ENCODE measurements at places on chromosomes 7 and 10. TPM values are rescaled to one million over a fixed set of nuclear protein-coding genes. Genes with fewer than 3 reads are reported as not detected.

- no peak for DNase-seq
Observed at GRCh38 chr7:90749262-90749661, 153.1 kb downstream of the CDK14 start.

DNA sequence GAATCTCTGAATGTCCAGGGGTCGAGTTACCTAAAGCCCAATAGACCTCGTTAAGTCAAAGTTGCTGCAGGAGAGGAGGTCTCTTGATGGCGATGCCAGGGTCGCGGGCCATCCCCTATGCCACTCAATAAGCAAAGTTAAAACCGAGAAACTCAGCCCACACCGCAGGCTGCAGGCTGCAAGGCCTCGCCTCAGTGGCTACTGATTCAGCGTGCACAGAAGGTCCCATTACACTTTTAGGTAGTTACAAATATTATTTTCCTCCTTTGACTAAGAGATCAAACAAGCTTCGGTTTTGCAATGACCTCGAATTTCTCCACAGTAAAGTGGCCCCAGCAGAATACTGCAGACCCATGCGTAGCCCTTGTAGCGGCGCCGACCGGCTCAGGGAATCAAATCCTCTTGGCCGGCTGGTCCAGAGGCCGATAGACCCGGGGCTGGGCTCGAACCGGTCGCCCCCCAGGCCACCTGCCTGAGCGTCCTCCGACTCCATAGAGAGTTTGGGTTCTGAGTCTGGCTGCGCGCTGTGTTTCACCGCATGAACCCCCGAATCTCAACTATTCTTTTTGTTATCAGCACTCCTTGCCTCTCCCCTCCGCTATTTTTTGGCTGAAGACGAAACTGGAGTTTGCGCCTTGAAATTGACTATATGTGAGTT lies 2.3 kb downstream of the C1QL3 start:
- no peak for DNase-seq

DNA sequence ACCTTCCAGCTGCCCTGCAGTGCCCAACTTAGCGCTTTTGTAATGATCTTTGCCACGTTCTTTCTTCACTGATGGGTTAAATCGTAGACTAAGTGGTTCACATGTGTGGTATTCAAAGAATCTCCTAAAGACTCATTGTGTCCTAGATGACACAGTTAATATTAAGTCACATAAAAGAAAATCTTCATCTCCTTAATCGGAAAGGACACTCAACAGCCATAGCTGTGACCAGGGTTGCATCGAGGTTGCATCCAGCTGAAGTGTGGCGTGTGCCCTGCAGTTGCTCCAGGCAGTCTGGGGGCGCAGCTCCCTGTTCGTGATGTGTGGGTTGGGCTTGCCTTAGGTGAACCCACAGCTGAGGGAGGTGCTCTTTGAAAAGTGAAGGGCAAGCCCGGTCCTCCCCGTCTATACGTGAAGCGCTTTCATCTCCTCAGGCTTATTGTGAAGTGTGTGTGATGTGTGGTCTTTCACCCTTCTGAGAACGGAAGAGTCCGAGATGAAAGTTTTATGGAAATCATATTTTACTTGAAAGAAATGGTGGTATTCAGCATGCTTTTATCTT lies 122.7 kb downstream of the TRRAP start:
- no peak for DNase-seq

DNA sequence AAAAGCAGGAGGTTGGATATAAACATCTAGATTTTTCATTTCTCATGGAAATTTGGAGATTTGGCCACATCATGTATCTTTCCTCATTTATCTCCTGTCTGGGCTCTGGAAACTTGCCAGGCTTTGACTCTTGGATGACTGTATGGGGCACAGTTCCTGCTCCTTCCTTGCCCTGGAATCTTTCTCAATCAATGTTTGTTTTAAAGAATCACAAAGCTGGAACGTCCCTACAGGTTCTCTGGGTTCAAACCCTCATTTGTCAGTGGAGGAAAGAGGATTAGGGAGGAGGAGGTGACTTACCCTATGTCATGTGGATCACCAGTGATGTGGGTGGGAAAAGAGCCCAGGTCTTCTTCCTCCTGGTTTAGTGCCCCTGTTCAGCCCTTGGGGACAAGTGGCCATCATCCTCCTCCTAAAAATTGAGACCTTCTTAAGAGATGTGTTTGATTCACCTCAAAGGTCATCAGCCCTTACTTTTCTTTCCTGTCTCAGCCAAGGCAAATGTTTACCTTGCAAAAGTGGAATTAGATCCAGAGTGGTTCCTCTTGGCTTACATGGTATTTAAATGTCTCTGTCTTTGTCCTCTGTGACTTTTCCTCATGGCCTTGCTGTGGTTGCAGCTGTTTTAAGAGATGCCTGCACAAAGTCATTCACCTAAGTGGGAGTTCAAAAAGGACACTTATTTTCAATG lies 38.8 kb upstream of the PDZD8 start:
- no peak for DNase-seq

DNA sequence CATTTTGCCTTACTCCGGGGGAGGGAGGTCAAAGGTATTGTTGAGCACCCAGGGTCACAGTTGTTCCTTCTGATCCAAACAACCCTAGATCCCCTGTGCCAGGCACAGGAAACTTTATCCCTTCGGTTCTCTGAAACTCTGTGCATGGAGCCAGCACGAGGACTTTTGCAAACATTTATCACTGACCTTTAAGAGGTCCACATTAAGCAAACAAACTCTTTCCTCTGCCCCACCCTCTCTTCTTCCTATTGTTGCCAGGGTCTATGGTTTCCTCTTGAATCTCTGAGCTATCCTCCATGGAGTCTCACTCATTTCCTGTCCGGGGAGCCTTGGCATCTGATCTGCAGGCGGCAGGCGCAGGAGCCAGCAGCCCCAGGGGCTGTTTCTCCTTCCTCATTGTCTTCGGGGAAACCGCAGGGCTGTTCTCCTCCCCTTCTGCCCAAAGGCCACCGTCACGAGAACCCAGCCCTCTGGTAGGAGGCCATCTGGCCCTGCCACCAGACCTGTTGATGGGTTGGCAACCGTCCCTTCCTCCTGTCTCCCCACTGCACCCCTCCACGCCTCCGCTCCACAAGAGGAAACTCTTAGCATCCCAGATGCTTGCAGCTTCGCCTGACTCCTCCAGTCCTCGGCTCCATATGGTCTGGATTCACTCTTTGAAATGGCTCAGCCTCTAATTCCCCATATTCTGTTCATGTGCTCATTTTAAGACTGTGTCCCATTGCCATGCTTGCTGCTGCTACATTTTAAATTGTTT lies 327.3 kb upstream of the NRP1 start:
- peak; percentile 58 for DNase-seq

- DNase-seq, result no peak
Observed at GRCh38 chr7:78852951-78853350, 600.5 kb downstream of the MAGI2 start.

DNA sequence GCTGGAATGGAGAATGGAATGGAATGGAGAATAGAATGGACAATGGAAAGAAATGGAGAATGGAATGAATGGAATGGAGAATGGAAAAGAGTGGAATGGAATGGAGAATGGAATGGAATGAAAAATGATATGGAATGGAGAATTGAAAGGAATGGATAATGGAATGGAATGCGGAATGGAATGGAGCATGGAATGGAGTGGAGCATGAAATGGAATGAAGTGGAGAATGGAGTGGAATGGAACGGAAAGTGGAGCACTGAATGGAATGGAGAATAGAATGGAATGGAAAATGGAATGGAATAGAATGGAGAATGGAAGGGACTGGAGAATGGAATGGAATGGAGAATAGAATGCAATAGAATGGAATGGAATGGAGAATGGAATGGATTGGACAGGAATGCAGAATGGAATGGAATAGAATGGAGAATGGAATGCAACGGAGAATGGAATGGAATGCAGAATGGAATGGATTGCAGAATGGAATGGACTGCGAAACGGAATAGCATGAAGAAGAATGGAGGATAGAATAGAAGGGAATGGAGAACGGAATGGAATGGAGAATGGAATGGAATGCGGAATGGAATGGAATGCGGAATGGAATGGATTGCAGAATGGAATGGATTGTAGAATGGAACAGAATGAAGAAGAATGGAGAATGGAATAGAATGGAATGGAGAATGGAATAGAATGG lies 89.4 kb downstream of the NSUN6 start:
- no peak for DNase-seq

GRCh38 chr10:80829151-80829550 lies 291.4 kb downstream of the SH2D4B start:
- no peak for DNase-seq

DNA sequence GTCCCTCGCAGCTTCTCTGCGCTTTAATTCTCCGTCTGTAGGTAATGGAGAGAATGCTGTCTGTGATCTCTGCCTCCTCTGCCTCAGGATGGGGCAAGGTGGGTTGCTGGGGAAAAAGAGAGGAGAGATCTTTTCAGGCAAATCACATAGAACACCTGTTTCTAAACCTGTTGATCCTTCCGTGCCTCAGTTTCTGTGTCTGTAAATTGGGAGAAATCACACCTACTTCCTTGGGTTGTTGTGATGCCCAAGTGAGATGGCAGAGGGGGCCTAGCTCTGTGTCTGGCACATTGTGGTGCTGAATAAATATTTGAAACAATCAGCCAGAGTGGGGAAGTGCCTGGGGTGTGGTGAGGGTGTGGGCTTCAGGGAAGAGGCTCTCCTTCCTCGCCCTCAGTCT lies 28.8 kb downstream of the KAZALD1 start:
- no peak for DNase-seq

DNA sequence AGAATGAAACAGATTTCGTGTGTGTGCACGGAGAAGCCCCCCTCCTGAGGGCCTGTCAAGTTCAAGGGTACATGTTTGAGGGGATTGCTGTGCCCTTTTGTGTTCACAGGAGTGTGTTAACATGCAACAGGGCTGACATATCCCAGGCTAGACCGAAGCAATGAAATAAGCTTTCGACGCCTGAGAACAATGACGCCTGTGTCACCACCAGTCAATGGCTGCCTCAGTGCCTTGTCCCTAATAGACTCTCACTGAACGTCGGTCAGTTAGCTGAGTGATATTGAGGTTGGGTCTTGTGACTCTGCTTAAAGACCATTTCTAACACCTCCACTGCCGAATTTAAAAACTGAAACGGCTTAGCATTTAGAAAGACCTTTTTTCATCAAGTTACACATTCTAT lies 175.2 kb upstream of the TCF7L2 start:
- DNase-seq, result no peak

GRCh38 chr7:2722591-2722990 lies 34.6 kb downstream of the AMZ1 start:
- no peak for DNase-seq

DNA sequence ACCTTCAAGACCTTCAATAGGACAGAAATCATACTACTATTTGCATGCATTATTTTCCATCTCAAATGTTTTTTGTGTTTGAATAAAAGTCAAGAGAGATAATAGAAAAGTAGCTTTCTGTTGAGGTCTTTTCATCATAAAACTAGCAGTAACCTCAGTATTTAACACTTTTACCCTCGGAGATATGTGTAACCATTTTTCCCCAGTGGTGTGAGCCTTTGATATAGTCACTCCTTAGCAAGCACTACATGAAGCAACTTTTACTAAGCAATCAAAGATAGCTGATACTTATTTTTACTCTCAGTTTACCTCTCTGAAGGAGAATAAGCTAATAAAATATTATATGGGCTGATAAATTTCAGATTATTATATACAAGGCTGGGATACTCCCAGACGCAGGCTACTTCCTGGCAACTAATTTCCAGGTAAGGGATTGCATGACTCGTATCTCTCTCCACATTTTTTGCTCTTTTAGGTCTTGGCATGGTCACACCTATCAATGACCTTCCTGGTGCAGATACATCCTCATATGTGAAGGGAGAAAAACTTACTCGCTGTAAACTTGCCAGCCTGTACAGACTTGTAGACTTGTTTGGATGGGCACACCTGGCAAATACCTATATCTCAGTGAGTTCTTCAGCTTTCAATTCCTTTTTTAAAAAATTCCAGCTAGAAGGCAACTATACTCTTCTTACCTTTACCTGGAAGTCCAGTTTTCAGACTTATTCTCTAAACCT lies 91.5 kb upstream of the MXI1 start:
- DNase-seq, result peak; percentile 11

- no peak for DNase-seq
Observed at GRCh38 chr10:83252169-83252568, 887.1 kb upstream of the GHITM start.

DNA sequence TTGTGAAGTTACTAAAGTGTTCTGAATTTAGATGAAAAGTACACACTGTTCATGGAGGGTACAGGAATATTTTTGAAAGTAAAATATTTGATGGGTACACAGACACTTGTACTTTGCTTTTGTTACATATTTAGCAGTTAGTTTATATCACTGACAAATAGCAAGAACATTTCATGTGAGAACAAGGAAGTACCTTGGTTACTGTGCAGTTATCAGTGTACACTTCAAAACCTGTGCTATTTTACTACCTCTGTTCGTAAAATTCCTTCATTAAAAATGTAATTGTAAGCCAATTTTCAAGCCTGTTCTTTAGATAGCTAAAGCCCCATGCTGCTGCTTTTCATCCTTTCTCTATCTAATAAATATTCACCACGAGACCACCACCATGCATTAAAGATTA lies 39.8 kb upstream of the WASL start:
- DNase-seq, result no peak

DNA sequence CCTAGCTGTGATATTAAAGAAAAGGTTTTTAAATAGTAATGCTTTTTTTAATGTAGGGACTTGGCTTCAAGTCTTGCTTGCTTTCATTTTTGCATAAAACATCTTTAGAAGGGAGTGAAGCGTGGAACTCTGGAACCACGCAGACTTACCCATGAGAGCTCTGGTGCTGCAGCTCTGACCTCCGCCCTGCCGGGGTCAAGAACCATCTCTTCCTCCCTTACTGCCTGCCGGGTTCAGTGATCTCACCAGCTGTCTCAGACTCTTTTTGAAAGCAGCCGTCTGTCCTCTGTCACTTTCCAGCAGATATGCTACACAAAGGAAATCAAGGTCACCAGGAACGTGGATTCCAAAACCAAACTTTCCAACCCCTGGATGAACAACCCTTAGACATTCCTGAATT lies 353.8 kb downstream of the GPR37 start:
- no peak for DNase-seq

GRCh38 chr10:89369156-89370105 lies 8.4 kb upstream of the IFIT1B start:
- DNase-seq, result no peak

Gene IFIT1B
- total RNA-seq, result not detected

Gene ZNF853
- 16.5 TPM for total RNA-seq

Gene RNF32
- total RNA-seq, result 2.4 TPM

Gene OR2A1
- total RNA-seq, result not detected

Gene TAC1
- total RNA-seq, result 0.50 TPM

Gene EPHA1
- 10.5 TPM for total RNA-seq

Gene MUC12
- total RNA-seq, result 20.9 TPM

Gene COL26A1
- total RNA-seq, result 10.3 TPM

Gene CYP3A7
- total RNA-seq, result not detected

Gene SLC18A2
- total RNA-seq, result 1.9 TPM

Gene NEUROD6
- total RNA-seq, result not detected

Gene HKDC1
- total RNA-seq, result 1.6 TPM
